ENCODE measurements at places on chromosomes 1 and 21.

DNA sequence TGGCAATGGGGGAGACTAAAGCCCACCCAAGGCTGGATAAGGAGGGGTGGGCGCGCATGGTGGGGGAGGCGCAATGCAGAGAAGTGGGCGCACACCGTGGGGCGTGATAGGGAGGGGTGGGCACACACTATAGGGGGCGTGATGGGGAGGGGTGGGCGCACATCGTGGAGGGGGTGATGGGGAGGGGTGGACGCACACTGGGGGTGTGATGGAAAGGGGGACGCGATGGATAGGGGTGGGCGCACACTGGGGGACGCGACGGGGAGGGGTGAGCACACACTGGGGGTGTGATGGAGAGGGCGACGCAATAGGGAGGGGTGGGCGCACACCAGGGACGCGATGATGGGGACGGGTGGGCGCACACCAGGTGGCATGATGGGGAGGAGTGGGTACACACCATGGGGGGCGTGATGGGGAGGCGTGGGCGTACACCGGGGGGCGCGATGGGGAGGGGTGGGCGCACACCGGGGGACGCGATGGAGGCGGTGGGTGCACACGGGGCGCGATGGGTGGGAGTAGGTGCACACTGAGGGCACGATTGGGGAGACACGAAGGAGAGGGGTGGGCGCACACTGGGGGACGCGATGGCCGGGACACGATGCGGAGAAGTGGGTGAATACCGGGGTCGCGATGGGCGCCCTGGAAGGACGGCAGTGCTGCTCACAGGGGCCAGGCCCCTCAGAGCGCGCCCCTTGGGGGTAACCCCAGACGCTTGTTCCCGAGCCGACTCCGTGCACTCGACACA is 929 bp downstream of the SUMO3 start:
- no peak for DNase-seq

DNA sequence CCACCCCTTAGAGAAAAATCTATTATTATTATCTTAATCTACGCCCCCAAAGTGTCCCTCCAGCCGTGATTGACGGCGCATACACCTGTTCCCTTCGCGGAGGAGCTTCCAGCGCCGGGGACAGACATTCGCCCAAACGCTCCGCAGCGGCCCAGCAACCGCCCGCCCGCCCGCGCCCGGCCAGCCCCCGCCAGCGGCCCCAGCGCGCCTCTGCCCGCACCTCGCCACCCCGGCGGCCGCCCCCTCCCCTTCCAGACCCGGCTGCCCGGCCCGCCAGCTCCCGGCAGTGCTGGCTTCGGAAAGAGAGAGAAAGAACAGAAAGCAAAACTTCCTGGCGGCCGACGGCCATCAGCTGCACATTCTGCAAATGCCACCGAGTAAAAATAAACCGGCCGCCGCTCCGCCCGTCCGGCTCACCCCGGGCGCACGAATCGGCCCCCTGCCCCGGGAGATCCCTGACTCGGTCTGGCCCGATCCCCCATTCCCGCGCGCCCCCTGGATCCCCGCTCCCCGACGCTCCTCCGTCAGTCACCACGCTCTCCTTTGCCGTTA is 1.6 kb downstream of the CASZ1 start:
- no peak for DNase-seq

- no peak for DNase-seq
Observed at GRCh38 chr1:9821710-9822109, 2.1 kb downstream of the CLSTN1 start.

GRCh38 chr1:24619376-24619775 is 23.7 kb upstream of the SRRM1 start:
- no peak for DNase-seq
